HCT116 (cell line): ENCODE measurements at places on chromosomes 1 and 21. TPM values are rescaled to one million over a fixed set of nuclear protein-coding genes. Genes with fewer than 3 reads are reported as not detected.

The C1orf210 gene
- 7.6 TPM for total RNA-seq

The IL19 gene
- total RNA-seq: not detected

The CEP104 gene
- total RNA-seq: 44.1 TPM

The SNRPE gene
- 288 TPM for total RNA-seq

The ERO1B gene
- 5.4 TPM for total RNA-seq

The CDC20 gene
- total RNA-seq: 355 TPM

The PTGFRN gene
- 60.6 TPM for total RNA-seq

The OPTC gene
- total RNA-seq: not detected

The TSPAN2 gene
- 0.98 TPM for total RNA-seq

The MANEAL gene
- 17.3 TPM for total RNA-seq

The ADAM30 gene
- total RNA-seq: not detected

The NFIA gene
- 17.2 TPM for total RNA-seq

The RGS1 gene
- total RNA-seq: not detected

The SLFNL1 gene
- total RNA-seq: 0.20 TPM

The LGR6 gene
- total RNA-seq: 0.20 TPM

The PALMD gene
- 0.12 TPM for total RNA-seq

The C4BPB gene
- not detected for total RNA-seq

The FALEC gene
- 0.59 TPM for total RNA-seq

The RNASEL gene
- total RNA-seq: 2.9 TPM

The GBP6 gene
- not detected for total RNA-seq

The CRNN gene
- not detected for total RNA-seq

The CCDC27 gene
- not detected for total RNA-seq

The LRRC3 gene
- 7.5 TPM for total RNA-seq

The TNFRSF1B gene
- 0.61 TPM for total RNA-seq

The SLC25A34 gene
- total RNA-seq: 0.59 TPM

The CEP170 gene
- 55.2 TPM for total RNA-seq

The ATP8B2 gene
- total RNA-seq: 22.1 TPM

The MYOG gene
- total RNA-seq: not detected

The C1orf226 gene
- 7.7 TPM for total RNA-seq

The NUDT4B gene
- total RNA-seq: 0.74 TPM

The ZNF683 gene
- not detected for total RNA-seq

The PITHD1 gene
- total RNA-seq: 57.2 TPM

The CLSTN1 gene
- 113 TPM for total RNA-seq

The MSH4 gene
- total RNA-seq: 1.7 TPM

The FAM89A gene
- total RNA-seq: 23.6 TPM

The KPNA6 gene
- total RNA-seq: 79.9 TPM

The NHLH2 gene
- total RNA-seq: not detected

The NBPF4 gene
- total RNA-seq: not detected

The HSPB7 gene
- total RNA-seq: 0.27 TPM

The TFF2 gene
- total RNA-seq: not detected

The GPR153 gene
- total RNA-seq: 6.1 TPM

The WDR3 gene
- 70.5 TPM for total RNA-seq

The PRR9 gene
- total RNA-seq: not detected

The ZNF684 gene
- 5.3 TPM for total RNA-seq

The CFAP107 gene
- total RNA-seq: not detected

The RHD gene
- not detected for total RNA-seq

The KRTAP13-1 gene
- not detected for total RNA-seq

The MLLT11 gene
- 0.17 TPM for total RNA-seq

The SPATA21 gene
- total RNA-seq: not detected

The LRIF1 gene
- 21.8 TPM for total RNA-seq

The OR2T29 gene
- total RNA-seq: not detected

The CR1 gene
- 0.07 TPM for total RNA-seq
